ENCODE measurements at places on chromosomes 1 and 21.

DNA sequence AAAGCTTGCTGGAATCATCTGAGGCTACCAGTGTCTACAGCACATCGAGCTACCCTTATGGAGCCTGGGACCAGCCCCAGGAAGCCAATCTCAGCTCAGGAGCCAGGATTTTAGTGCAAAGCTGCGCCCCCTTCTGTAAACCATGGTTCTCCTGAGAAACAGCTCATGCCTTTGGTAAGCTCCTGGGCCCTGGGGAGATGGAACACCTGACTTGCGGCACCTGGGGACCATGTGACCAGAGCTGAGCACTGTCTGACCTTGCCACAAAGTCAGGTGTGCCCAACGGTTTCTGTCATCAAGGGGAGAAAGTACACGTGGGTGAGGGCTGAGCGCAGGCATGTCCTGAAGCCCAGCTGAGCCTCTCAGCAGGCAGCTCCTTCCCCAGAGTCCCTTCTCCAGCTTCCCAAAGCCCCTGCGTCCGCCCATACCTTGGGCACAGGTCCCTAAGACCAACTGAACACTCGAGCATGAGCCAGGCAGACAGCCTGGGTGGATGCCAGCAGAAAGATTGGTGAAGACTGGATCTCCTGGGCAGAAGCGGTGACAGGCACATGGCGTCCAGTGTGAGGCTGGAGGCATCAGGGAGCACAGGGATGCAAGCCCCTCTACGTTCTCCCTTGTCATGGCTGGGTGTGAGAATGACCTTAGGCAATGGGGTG, 57.9 kb upstream of the TENT5B start:
- DNase-seq, result no peak

DNA sequence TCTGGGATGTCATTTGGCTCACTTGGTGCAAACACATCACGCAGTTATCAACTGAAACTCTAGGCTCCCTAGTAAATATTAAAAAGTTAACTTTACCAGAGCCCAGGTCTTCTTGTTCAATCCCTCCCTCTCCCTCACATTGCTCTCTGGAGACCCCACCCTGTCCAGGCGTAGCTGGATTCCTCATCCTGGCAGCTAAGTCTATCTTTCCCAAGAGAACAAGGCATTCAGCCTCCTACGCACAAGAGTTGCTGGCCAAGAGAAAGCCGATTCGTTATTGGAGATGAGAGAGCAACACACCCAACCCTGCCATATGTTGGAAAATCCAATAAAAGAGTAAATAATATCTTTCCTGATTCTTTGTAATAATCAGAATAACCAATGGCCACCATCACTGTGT, 117.9 kb downstream of the SLC30A10 start:
- DNase-seq, result no peak

DNA sequence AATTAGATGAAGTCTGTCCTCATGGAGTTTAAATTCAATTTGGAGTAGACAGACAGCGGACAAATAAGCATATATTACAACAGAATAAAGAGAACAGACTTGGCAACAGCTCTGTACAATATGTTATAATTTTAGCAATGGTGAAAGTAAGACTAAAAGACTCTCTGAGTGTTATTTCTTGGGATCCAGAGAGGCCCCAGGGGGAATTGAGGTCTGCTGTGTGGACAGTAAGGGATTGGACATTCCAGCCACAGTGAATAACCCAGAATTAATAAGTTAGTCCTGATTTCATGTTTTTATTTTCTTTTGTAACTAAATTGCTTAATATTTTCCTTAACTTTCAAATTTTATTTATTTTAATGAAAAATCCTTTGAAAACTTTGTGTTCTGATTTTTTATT, 101.7 kb downstream of the PATJ start:
- no peak for DNase-seq

GRCh38 chr1:153680120-153680403, 1.6 kb downstream of the NPR1 start:
- no peak for DNase-seq

GRCh38 chr1:225479996-225480720, 52.3 kb upstream of the LBR start:
- DNase-seq, result no peak

DNA sequence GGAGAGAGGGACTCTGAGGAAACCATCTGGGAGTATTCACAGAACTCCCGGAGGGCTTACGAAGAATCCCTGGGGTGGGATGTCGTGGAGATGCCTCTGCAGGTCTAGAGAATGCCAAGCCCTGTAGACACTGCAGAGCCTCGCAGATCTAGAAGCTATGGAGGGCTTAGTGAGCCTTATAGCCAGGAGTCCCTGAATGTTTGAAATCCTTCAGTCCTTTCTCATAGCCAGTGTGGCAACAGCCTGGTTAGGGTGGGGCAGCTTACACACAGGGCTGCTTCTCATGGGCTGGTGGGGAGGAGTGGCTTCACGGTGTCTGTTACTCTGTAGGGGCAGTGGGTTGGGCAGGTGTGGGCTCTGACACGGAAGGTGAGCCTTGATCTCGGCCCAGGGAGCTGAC, 44.2 kb upstream of the KDM4A start:
- DNase-seq, result no peak

GRCh38 chr1:198211696-198212095, 54.9 kb downstream of the NEK7 start:
- no peak for DNase-seq

- no peak for DNase-seq
These were observed 30.4 kb upstream of the SLC30A1 start for GRCh38 chr1:211609120-211610024.

DNA sequence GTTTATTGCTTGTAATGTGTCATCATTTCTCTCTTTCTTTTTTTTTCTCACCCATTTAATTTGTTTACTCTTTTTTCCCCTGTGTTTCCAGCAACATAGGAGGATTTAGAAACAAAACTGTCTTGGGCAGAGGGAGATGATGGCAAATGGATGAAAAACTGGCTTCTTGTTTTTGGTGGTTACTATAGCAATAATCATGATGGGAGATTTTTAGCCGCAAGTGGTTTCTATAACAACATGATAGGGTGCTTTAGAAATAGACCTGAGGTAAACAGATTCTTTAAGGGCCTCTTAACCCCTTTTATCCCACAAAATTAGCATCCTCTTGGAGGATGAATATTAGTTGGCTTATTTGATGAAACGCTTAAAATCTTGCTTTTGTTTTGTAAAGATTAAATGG, 51.6 kb downstream of the CRB1 start:
- no peak for DNase-seq

GRCh38 chr1:100556181-100556580, 18.2 kb downstream of the GPR88 start:
- no peak for DNase-seq

GRCh38 chr1:198788561-198789064, 149.8 kb downstream of the PTPRC start:
- no peak for DNase-seq

DNA sequence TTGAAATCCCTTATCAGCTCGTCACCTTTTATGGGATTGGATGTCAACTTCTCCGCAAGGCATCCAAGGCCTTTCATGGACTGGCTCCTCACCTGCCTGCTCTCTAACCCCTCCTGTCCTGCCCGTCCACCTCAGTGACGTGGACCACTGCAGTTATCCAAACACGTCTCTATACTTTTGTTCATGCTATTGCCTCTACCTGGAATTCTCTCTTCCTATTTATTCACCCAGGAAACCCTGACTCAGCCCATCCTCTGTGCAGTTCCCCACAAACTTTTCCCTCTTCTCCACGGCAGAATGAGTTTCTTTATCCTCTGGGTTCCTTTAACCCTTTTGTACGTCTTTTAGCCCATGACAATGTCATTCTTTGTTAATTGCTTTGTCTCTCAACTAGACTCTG, 5.1 kb upstream of the UTP25 start:
- no peak for DNase-seq

- peak; percentile 81 for DNase-seq
These were observed 19.4 kb upstream of the BSDC1 start for GRCh38 chr1:32413507-32414185.

- no peak for DNase-seq
These were observed 40.0 kb downstream of the ATP2B4 start for GRCh38 chr1:203666609-203667008.

DNA sequence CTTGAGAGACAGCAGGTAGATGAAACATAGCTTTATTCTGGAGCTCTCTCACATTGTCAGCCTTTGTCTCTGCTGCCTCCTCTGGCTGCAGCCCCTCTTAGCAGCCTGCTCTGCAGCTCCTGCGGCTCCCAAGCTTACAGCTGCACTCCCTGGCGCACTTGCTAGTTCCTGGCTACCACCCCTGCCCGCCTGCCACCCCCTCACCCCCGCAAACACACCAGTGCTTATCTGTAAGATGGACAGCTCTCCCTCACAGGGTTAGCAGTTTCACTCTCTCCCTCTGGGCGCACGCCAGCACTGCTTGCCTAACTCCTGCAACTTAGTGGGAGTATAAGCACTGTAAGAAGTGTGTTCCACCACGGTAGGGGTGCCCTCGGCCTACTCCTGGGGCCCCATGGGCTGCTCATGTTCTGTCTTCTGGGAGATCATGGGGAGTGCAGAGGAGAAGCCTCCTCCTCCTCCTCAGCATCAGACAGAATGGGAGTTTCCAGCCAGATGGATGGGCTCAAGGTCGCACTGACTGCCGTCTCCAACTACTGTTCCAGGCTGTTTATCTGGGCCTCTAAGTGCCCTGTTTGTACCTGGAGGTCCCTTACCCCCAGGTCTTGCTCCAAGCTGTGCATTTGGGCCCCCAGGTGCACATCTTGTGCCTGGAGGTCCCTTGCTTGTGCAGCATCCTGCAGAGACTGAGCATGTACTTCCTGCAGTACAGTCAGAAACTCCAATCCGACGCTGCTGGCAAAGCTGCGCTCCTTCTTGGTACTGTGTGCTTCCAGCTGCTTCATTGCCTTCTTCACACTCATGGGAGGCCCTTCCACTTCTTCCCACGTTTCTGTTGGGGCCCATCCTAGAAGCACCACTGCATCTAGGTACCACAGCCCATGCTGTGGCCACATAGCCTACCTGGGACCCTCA, 1388.1 kb downstream of the AMY1C start:
- peak; percentile 21 for DNase-seq

GRCh38 chr1:86915737-86916235, 1.4 kb downstream of the HS2ST1 start:
- no peak for DNase-seq

DNA sequence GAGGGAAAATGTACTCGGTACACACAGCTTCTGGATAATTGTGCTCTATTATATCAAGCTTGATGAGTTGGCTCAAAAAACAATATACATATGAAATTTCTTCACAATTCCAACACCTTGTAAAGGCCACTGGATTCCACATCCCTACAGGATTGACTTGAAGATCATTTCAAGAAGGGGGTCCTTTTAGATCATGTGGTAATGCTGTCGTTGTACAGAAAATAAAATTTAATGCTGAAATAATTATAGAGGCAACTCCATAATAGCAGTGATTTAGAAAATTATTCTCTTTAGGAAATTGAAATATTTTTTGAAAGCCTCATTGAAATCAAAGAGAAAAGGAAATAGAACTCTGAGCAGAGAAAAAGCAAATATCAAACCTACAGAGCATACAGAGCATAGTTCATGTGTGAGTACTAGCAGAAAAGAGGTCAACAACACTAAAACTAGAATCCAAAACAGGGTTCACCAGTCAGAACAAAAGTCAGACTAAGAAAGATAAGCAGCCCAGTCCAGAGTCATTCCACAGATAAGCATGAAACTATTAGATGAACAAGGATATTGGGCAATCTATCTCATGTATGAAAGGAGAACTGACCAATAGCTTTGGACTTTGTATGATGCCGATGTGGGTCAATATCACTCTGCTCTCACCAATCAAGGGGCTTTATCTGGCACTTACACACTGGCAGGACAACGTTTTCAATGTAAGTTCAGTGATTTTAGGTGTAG, 79.5 kb upstream of the PALMD start:
- DNase-seq, result no peak
